Stimulated activated CD4-positive, alpha-beta T cell treated with anti-CD3 and anti-CD28 coated beads, TNF-alpha, amount 100 ng/mL, for 4 hours (primary cell): ENCODE measurements at places on chromosomes 11 and 22.

GRCh38 chr11:67668192-67668551, 6.3 kb downstream of the ALDH3B2 start:
- no peak for DNase-seq

DNA sequence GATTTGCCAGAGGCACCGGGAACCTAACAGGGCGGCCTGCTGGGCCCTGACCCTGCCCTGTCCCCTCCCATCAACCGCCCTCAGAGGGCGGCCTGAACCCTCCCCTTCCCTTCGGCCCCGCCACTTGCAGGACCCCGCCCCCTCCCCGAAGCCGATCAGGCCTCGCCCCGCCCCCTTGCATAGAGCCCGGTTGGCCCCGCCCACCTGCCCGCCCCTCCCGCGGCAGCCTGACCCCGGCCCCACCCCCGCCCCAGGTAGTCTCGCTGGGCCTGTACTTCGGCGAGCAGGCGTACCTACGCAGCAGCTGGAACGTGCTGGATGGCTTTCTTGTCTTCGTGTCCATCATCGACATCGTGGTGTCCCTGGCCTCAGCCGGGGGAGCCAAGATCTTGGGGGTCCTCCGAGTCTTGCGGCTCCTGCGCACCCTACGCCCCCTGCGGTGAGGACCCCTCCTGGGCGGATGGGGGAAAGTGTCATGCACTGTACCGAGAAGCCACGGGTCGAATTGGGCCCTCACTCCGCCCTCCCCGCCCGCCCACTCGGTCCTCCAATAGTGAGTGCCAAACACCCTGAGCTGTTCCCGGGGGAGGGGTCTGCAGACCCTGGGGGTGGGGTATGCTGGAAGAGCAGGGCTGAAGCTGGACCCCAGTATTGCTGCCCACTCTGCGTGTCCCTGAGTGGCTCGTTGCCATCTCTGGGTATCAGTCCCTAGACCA, 94.1 kb downstream of the CACNA1I start:
- no peak for DNase-seq

DNA sequence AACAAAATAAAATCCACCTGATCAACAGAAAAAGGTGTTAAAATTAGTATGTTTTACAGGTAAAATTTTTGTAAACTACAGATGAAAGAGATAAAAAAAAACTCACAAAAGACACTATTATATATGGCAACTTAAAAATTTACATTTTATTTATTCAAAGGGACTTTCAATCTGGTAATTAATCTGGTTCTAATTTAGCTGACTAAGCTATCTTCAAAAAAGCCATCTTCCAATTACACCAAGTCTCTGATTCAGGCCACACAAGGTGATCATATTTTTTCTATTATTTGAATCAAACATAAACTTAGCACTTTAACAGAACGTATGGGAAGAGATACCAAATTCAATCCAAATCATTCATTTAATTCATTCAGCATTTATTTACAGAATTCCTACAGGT, 7.6 kb downstream of the MRE11 start:
- no peak for DNase-seq

GRCh38 chr22:48261706-48262105, 1499.3 kb downstream of the TBC1D22A start:
- DNase-seq: no peak

DNA sequence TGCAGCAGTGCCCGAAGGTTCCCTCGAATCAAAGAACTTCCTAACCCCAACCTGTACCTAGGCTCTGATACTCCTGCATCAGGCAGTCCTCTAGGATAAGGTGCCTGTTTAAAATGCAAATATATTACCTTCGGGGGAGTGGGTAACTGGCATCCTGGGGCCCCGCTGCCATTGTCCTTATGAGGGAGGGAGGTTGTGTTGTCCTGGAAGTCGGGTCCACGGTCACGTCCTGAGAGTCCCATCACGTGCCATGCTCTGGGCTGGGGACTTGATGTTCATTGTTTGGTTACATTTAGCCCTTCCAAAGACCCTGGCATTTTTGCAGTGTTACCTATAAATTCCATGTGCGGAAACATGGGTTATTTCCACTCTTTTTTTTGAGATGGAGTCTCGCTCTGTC, 67.6 kb downstream of the PARVB start:
- no peak for DNase-seq

- no peak for DNase-seq
Observed at GRCh38 chr11:91293119-91293518, 931.5 kb upstream of the FAT3 start.

DNA sequence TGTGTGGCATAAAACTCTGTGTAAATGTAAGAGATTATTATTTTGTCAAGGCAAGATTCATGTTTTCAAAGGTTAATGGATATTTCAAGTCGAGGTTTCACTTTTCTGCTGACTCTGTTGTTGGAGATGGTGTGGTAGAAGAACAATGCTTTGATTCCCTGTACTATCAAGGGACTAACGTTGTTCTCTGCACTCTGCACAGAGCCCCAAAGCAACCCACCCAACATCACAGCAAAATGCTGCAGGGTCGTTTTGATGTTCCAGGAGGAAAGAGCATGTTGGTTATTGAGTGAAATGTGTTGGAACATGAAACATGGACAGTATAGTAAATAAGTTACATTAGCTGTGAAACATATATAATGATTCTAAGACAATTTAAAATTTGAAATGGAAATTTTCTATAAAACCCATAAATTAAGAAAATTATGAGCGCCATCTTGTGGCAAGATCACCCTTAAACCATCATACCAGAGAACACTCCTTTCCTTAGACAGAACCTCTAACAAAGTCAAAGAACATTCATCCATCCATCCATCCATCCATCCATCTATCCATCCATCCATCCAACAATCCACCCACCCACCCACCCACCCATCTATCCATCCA, 164.4 kb upstream of the ZBED5 start:
- DNase-seq: no peak

DNA sequence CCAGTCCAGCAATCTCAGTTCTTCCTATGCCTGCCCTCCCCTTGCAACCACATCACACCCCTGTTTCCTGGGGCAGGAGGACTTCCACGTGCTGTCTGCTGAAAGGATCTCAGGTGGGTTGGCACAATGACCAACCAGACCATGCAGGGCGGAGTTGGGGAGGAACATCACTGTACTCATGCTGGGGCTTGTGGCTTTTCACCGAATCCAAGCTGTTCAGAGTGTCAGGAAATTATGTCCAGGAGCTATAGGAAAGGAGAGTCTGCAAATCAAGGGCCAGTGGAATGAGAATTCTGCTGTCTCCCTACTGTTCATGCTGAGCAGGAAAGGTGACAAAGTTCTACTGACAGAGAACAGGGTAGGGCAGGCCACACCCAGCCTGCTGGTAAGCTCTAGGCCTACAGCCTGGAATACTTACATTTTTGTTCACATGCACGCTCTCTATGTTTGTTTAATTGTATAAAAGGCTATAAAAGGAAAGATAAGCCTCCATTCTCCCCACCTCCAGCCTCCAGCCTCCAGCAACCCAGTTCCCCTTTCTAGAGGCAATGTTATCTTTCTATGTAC, 1.7 kb upstream of the PLAAT2 start:
- DNase-seq: no peak

- DNase-seq: no peak
Observed at GRCh38 chr11:36035999-36036398, 92.1 kb downstream of the LDLRAD3 start.

- DNase-seq: no peak
Observed at GRCh38 chr11:73344191-73344607, 32.0 kb upstream of the RELT start.

- DNase-seq: no peak
Observed at GRCh38 chr11:818396-819128, at the start of gene PNPLA2. TSS of gene PNPLA2 (plus strand) at chr11:818914. CDS start at chr11:819719, 805 bp downstream.

DNA sequence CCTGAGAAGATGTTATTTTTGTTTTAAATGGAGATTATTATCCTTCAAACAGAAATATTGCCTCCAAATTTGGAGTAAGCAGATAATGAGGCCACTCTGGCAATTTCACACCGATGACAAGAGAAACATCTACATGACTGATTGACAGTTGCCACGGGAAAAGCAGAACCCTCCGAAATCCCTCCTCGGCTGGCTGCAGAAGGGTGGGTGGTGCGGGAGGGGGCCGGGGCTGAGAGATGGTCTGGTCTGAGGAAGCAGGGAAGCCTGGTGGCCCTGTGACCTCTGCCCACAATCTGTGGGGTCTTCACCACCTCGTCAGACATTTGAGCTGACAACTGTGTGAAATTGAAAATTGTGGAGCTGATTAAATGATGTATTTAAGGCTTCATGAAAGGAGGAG, 503.2 kb downstream of the MN1 start:
- no peak for DNase-seq

DNA sequence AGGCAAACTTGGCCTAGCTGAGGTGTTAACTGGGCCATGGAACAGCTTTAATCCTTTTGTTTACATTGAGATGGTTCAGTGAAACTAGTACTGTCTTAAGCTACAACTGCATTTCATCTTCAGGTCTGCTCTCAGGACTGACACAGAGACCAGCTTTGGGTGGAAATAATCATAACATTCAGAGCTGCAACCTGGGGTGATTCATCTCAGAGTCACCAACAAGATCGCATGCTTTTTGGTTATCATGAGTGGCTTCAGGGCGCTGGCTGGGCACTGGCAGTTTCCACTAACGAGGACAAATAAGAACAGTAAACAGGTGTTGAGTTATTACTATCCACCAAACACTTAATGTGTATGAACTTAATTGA, 60.9 kb upstream of the PAX6 start:
- DNase-seq: no peak

DNA sequence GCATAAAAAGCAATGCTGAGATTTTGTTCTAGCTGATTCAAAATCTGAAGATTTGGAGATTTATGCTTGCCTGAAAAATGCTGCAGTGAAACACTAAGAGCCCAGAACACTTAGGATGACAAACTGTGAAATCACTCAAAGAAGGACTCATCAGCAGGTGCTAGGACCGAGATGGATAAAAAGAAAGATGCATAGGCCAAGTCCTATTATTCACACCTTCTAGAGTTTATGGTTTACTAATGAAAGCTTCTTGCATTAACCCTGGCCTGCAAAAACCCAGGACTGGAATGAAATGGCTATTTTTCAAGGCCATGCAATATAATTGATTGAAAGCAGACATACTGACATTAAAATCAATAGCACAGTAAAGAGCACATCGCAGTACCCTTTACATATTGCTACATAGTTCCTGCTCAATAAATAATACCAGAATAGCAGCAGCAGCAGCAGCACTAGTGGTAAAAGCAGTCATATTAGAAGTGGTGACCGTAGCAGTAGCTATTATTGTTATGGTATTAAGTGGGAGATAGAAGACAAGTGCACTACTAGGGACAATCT, 161.7 kb downstream of the RAB38 start:
- DNase-seq: no peak

GRCh38 chr11:26675233-26675928, 46.5 kb downstream of the SLC5A12 start:
- no peak for DNase-seq

GRCh38 chr11:40290171-40290631, 1169.3 kb downstream of the LRRC4C start:
- no peak for DNase-seq

DNA sequence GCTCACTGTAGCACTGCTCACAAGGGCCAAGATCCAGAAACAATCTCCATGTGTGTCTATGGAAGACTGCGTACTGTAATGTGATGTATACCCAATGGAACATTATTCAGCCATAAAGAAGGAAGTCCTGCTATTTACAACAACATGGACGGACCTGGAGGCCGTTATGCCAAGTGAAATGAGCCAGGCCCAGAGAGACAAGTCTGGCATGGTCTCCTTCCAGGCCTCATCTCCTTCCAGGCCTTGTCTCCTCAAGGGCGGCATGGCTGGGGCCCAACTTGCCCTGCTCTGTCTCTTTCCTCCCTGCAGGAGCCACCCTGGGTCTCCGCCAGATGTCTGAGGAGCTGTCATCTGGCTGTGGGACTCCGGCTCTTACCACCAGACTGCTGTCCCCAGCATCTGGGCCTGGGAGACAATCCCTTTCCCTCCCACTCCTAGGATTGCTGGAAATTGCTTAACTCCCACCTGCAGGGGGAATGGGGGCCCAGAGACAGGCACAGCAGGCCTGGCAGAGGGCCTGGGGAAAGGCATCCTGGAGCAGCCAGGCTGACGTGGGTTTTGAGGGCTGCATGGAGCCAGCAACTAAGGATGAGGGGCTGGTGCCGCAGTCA, 1326.6 kb downstream of the TBC1D22A start:
- DNase-seq: no peak

GRCh38 chr11:61766353-61766841, 14.0 kb downstream of the MYRF start:
- no peak for DNase-seq

GRCh38 chr11:63273685-63274084, 30.3 kb upstream of the SLC22A25 start:
- DNase-seq: no peak
